ENCODE measurements at places on chromosomes 11 and 22.
A peak's percentile ranks its signal among the peaks of the same experiment; 100 is the strongest.

- no peak for DNase-seq
Observed at GRCh38 chr22:44444341-44445306, 53.4 kb downstream of the RTL6 start.

DNA sequence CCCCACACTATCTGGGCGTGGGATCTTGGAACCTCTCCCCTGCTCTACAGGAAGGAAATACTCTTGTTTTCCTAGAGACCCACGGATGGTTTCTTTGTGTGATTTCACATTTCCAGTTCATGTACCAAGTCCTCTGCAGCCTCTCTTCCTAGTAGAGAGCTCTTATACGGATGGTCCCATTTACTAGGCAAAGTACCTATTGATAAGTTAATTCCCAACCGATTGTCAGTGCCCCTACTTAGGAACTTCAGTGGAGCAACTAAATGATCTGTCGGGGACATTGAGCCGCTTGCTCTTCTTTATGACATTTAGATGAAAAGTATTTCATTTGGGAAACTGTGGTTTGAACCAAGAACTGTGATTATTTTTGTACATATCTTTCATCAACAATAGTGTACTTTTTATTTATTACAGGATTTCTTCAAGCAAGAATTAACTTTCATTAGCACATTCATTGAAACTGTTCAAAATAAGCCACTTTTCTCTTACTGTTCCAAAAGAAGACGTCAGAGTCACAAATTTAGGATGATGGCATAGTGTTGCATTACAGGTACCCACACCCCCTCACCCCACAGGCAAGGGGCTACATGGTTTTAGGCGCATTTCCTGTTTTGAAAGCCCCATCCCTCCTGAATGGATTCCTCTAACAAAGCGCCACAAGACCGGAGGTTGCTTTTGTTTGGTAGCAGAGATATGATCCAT, 34.2 kb downstream of the ELMOD1 start:
- DNase-seq = no peak

DNA sequence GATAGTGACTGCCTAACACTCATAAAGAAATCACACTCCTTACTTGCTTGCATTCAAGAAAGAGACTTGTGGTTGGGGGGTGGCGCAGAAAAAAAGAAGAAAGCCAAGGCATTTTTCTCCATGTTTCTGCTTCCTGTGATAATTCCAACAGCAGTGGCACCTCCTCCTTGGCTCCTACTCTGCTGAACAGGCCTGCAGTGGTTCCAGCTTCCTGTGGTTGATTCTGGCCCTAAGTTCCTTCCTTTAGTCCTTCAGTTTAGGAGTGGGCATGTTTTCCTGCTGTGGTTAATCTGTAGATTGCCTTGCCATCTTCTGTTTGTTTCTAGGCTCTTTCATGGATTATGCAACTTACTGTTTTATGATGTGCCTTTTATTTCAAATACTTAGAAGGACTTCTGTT, 940.4 kb downstream of the DLG2 start:
- DNase-seq = no peak

DNA sequence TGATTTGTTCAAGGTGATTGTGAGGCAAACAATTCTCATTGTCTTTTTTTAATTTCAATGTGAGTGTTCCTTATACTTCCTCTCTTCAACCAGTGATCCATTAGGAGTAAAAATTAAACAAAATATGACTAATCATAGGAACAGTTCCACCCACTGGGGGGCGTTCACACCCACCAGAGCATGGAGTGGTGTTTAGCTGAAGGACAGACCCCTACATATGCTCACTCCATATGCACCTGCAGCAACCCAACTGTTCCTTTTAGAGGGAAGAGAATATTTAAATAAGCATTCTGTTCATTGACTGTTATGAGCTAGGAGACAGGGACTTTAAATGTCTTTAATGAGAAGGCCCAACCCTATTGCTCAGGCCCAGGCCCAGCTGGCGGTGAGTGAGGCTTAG, 78.7 kb upstream of the DRD2 start:
- no peak for DNase-seq

- no peak for DNase-seq
Observed at GRCh38 chr11:118042141-118042540, 34.7 kb upstream of the TMPRSS4 start.

- no peak for DNase-seq
Observed at GRCh38 chr11:130581646-130582045, 133.2 kb downstream of the ADAMTS15 start.

DNA sequence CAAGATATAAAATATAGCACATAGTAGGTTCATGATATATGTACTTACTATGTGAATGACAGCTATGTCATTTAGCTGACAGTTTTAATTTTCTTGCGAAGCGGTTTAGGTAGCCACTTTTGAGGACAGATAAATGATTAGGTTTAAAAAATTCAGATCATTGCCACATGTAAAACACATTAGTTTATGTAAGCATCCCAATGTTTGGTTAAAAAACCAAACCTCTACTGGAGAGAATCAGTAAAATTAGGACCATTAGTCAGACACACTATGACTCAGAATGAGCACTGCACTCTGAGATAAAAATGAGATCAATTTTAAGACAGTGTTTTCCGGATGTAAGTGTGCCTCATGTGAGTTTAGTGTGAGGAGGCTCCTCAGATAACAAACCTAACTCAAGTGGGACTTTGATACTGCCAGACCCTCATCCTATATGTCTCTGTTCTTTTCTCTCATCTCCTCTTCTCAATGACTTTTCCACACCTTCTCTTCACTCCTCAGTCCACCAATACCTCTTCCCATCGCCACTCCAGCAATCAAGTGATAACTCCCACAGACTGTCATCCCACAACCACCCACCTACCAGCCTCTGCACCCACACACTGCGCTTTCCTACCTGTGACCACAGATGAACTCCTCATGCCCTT, 6.8 kb upstream of the OR2AT4 start:
- peak; percentile 80 for DNase-seq

DNA sequence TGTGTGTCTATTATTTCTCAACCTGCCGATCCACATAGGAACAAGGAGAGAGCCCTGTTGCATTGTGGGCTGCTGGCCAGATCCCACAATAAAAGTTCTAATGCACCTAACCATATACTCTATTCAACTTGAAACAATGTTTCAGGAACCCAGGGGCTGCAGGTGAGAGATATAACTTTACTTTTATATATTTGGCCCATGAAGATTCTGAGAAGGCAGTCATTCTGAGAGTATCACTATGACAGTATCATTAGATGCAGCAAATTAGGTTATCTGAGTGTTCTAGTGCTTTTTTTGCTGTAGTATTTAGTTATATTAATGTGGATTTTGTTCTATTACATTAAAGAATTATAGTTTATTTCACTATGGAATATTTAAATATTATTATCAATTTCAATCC, 655.1 kb upstream of the ARHGAP42 start:
- peak; percentile 18 for DNase-seq

DNA sequence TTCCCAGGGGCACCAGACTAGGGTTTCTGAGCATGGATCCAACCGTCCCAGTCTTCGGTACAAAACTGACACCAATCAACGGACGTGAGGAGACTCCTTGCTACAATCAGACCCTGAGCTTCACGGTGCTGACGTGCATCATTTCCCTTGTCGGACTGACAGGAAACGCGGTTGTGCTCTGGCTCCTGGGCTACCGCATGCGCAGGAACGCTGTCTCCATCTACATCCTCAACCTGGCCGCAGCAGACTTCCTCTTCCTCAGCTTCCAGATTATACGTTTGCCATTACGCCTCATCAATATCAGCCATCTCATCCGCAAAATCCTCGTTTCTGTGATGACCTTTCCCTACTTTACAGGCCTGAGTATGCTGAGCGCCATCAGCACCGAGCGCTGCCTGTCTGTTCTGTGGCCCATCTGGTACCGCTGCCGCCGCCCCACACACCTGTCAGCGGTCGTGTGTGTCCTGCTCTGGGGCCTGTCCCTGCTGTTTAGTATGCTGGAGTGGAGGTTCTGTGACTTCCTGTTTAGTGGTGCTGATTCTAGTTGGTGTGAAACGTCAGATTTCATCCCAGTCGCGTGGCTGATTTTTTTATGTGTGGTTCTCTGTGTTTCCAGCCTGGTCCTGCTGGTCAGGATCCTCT, 709 bp downstream of the MRGPRX4 start:
- no peak for DNase-seq

- DNase-seq = no peak
Observed at GRCh38 chr11:62433141-62433903, 14.5 kb downstream of the SCGB1A1 start.

DNA sequence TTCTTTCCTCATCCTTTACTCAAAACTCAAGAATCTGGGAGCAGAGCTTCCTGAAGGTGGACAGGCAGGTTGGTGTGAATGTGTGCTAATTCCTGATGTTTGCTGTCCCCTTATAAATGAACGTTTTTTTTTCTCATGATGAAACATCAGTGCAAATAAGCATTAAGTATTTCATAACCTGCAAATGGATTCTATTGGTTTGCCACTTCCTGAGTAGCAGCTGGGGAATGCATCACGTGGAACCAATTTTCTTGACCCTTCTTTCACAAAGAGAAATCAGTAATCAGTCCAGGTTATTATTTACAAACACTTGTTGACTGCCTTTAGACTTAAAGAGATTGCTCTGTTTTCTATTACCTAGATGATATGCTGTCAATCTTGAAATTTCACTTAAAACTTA, 40.1 kb upstream of the SCN3B start:
- DNase-seq = no peak

DNA sequence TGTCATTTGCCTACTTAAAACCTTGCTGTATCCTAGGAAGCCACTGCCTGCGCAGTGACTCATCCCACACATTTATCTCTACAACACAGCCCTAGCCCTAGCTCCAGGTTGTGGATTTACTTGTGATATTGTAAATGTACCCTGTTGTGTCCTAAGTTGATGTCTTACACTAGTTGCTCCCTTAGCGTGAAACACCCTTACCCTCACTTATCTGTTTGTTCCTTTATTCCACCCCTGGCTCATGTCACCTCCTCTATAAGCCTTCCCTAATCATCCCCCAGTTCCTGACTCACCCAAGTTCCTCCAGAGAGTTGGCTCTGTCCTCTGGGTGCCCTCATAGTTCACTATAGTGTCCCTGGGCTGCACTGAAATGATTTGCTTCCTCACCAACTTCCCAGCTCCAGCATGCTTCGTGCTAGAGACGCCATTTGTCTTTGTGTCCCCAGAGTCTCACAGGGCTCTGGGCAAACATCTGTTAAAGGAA, 431.8 kb upstream of the FAT3 start:
- DNase-seq = no peak

GRCh38 chr11:45517171-45517770, 148.2 kb downstream of the CHST1 start:
- no peak for DNase-seq

- DNase-seq = peak; percentile 58
Observed at GRCh38 chr11:18540207-18541009, 13.7 kb upstream of the TSG101 start.

- no peak for DNase-seq
Observed at GRCh38 chr11:57562596-57562995, 4.9 kb downstream of the UBE2L6 start.

- no peak for DNase-seq
Observed at GRCh38 chr11:19546325-19546724, 166.3 kb upstream of the NAV2 start.

- DNase-seq = no peak
Observed at GRCh38 chr22:26273011-26273675, 103.9 kb downstream of the SEZ6L start.

DNA sequence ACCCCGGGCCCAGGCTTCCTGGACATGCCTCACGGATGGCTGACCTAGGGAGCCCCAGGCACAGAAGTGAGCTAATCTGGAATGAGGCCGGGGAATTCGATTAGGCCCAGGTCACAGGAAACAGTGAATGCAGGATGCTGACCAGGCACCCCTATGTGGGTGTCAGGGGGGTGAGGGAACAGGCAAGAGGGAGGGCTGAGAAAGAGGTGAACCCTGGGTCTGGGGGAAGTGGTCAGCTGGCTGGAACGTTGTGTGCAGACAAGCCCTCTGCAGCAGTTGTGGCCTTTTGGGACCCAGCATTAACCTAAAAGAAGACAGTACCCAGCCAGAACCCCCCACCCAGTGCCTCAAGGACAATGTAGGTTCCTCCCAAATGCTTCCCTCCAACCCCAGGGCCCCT, 8.1 kb downstream of the SERHL2 start:
- DNase-seq = no peak

- no peak for DNase-seq
Observed at GRCh38 chr11:118714816-118715215, 35.4 kb upstream of the TREH start.

GRCh38 chr11:120601536-120601935, 90.0 kb downstream of the GRIK4 start:
- DNase-seq = no peak

DNA sequence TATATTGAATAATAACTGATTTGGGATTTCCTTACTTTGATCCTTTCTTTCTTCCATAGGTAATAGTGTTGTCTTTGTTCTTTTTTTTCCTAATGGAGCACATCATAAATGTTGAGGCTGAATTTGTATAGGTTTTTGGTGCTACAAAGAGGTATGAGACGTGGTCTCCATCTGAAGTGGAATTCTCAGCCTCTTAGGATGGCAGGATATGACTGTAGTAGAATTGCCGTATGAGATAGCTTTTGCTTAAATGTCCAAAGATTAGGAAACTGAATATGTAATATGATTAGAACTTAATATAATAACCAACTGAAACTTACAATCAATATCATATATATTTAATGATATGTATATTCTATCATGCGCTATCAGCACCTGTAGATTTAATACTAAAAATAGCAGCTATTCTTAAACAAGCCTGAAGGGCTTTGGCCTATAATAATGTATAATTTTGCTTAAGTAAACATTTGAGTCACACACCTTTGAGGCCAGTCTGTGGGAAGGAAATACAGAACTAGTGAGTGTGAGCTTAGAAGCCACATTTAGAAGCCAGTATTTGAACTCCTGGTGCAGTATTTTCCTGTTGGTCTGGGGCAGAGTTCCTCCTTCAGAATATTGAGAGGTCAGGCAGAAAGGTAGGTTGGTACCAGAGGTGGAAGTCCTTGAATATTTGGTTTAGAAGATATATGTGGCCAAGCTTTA, 62.6 kb downstream of the SWAP70 start:
- DNase-seq = no peak

DNA sequence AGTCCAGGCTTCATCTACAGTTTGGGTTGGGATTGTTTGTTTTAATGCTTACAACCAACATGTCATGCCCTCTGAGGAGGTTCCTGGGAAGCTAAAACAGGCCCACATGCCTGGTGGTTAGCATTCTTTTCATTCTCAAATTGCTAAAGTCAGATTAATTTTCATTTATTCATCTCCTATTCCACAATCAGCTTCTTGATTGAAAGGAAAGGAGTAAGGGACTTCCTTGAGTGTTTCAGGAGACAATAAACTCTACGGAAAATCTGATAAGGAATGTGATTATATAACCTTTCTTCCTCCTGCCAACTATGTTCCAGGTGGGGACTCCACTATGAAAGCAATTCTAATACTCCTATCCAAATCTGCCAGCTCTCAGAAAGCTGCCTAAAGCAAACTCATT, 30.8 kb downstream of the MRTFA start:
- DNase-seq = no peak

DNA sequence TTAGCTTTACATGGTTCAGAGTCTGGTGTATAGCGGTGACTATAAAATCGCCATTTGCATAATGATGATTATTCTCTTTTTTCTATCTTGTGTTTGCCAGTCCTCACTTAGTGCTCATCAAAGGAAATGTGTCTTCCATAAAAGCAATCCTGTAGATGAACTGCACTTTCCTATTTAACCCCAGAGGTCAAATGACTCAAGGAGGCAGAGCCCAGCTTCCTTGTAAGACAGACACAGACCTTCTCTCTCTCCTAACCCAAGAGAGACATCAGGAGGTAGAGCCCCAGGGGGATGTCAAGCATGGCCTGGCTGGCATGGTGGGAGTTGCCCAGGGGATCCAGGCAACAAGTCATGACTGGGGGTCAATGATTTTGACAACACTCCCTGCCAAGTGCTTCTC, 46.9 kb upstream of the CRTAM start:
- no peak for DNase-seq

- no peak for DNase-seq
Observed at GRCh38 chr11:116707746-116708145, 65.0 kb downstream of the BUD13 start.
